Mesenteric fat pad (tissue), 1 donor: ENCODE measurements at places on chromosomes 12 and 14. TPM values are rescaled to one million over a fixed set of nuclear protein-coding genes. Genes with fewer than 3 reads are reported as not detected.

DNA sequence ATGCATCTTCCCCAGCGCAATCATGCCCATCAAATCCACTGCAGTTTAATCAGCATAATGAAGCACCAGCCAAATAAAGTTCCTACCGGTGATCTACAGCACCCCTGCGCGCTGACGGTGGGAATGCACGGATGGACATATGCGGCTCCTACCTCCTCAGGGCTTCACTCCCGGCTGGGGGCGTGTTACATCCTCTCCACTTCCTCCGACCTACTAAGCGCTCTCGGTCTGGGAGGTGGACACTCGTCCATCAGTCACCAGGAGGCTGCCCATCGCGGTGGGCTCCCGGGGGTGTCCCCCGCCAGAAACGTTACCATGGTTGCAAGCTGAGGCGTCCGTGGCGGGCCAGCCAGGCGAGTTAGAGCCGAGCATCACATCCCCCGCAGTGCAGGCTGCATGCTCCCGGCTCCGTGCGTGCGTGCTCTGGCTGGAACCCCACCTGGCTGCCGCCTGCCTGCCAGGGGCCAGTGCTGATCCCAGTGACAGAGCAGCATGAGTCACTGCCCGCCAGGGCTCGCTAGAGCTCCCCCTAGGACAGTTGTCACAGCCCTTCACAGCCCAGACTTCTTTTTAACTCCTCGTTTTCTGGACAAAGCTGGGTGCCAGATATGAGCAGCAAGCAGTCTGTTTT, 73.0 kb downstream of the CIT start:
- DNase-seq, result no peak

GRCh38 chr14:76121089-76121748, 30.5 kb upstream of the GPATCH2L start:
- DNase-seq, result no peak

DNA sequence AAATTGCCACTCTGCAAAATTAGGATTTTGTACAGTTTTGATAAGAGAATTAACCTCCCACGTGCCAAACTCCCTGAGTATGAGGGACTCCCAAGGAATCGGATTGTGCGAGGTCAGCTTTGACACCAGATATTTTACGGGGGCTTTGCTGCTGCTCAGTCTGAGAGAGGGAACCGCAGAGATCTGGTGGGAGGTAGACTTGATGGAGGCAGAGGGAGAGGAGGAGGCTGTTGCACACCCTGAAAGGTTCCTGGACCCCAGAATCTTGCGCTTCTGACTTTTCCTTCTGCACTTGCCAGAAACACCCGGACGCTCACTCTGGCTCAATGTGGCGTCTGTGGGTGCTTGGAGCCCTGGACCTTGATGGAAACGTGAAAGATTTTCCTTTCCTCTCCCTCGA, 83.9 kb downstream of the PAPOLA start:
- no peak for DNase-seq

DNA sequence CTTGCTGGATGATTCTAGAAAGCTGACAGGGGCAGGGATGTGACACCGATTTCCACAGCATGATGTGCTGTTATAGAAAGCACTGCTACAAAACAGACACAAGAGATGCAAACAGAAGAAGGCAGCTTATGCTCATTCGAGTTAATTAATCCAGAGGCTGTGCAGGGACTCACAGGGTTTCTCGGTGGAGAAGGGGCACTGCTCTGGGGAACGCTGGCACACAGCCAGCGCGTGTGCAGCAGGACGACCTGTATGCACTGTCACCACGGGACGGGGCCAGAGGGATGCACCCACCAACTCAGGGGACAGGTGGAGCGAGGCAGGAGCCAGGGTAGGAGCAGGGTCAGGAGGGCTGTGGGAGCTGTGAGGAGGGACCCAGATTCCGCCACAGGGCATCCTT, 143.5 kb downstream of the RIMBP2 start:
- DNase-seq, result no peak

DNA sequence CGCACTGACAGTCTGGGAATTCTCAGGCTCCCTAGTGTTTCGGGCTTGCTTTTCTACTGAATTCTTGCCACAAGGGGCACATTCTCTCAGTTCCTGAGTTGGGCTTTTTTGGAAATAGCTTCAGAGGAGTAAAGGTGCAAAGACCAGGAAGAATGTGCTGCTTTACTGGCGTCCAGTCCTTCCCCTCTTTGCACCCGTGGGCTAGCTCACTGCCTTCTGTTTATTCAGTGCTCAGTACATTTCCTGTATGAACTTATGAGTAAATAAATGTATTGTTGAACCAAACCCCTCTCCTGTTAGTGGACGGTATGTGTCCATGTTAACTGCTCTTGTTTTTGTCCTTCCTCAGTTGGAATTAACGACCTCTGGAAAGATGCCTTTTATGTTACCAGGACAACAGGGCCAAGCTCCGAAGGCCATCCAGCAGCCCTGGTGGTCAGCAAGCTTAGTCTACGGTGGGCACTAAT, 24.0 kb downstream of the GSG1 start:
- no peak for DNase-seq

GRCh38 chr12:4120316-4120917, 153.1 kb upstream of the CCND2 start:
- peak; percentile 37 for DNase-seq

DNA sequence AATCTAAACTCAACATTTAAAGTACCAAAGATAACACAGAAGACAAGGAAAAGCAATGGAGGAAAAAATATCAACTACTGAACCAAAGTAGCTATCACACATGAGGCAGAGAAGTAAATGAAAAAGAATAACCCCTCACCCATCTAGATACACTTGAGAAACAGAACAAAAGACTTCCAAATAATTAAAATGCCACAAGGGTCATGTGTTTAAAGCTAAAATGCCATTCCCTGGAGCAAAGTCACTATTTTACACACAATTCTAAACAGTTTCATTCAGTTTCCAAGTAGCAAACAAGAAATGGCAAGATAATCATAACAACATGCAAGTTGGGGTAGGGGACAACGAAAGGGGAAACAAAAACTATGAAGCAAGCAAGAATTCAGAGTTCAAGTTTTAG, 12.0 kb downstream of the OSBPL8 start:
- no peak for DNase-seq

DNA sequence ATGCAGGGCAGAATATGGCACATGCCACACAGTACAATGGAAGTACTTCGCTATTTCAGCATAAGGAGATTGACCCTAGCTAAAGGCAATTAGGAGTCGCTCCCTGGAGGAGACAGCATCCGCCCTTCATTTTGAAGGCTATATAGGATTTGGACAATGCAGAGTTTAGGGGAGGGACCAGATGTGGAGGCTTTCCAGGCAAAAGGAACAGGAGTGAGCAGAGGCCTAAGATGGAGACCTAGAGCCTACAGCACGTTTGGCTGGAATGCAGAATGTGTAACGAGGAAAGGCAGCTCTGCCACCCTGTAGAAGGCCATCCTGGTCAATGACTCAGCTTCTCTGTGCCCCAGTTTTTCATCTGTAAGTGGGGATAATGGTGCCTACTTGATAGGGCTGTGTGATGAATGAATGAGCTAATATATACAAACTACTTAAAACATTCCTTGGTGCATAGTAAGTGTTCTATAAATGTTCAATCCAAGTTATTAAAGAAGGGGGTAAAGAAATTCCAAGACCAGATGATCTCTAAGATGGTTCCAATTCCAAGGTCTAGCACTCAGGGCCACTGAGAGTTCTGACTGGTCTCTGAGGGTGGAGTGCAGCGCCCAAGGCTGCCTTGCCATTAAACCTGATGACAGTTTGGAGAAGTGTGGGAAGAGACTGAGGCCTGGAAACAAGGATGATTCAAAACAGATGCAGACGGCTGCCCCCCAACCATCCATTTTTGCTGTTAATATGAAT, 54.3 kb upstream of the FRMD6 start:
- DNase-seq, result no peak

GRCh38 chr12:29242921-29243431, 93.9 kb downstream of the FAR2 start:
- no peak for DNase-seq

DNA sequence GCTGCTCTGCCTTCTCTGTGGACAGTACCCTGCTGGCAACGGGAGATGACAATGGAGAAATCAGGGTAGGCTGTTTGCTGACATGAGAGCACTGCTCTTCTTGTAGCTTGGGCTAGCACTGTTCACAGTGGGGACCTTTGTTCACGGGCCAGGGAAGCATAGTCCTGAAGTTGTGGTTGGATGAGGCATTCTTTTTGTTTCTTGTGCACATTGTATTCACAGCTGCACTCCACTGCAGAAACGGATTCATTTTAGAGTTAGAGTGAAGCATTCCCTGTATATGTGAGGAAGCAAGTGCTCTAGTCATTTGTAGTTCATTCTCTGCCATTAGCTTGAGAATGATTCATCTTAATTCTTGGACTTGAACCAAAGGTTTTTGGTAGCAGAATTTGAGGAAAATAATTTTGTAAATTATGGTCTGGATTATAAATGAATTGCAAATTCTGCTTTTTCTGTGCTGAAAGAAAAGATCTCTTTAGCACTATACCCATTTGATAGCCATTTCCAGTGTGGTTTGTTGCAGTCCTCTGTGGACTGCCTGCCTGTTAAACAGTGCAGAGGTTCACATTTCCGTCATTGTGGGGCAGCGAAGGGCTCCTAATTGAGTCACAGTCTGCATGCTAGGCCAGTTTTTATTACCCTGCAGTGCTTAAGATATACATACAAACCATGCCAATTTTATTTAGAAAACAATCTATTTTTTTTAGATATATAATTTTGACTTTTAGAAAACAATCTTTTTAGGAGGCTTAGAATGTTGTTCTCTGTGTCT, 80.6 kb downstream of the APAF1 start:
- DNase-seq, result no peak

- no peak for DNase-seq
Measured at GRCh38 chr12:72535212-72535990, 263.2 kb downstream of the TRHDE start.

GRCh38 chr14:79443602-79444001, 767.7 kb downstream of the DIO2 start:
- no peak for DNase-seq

The NRL gene
- 1.6 TPM for total RNA-seq

The GALNT9 gene
- not detected for total RNA-seq

The ANO2 gene
- total RNA-seq, result 34.6 TPM

The KIF26A gene
- 3.2 TPM for total RNA-seq
